GM23338 (cell line): ENCODE measurements at places on chromosomes 3 and 15. TPM values are rescaled to one million over a fixed set of nuclear protein-coding genes. Genes with fewer than 3 reads are reported as not detected.
A peak's percentile ranks its signal among the peaks of the same experiment; 100 is the strongest.

GRCh38 chr3:177553012-177553411 lies 355.7 kb upstream of the TBL1XR1 start:
- no peak for DNase-seq

GRCh38 chr3:9377981-9378380 lies 15.1 kb downstream of the THUMPD3 start:
- no peak for DNase-seq

GRCh38 chr3:149541091-149541491 lies 66.6 kb downstream of the TM4SF4 start:
- DNase-seq: no peak

GRCh38 chr3:142106548-142106947 lies 42.8 kb downstream of the TFDP2 start:
- DNase-seq: no peak

DNA sequence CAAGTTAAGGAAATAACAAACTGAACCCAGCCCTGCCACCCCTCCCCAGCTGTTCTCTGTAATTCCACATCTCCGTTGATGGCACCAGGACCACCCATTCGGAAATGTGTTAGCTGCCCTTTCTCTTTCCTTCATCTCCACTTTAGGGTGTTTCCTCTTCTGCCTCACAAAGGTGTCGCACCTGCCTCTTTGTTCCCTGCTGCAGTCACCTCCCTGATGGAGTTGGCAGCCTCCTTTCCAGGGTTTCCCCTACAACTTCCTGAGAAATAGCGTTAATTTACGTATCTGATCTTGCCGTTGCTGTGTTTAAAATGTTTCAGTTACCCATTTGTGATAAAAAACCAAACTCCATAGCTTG lies 57.3 kb downstream of the GPR171 start:
- peak; percentile 67 for DNase-seq

DNA sequence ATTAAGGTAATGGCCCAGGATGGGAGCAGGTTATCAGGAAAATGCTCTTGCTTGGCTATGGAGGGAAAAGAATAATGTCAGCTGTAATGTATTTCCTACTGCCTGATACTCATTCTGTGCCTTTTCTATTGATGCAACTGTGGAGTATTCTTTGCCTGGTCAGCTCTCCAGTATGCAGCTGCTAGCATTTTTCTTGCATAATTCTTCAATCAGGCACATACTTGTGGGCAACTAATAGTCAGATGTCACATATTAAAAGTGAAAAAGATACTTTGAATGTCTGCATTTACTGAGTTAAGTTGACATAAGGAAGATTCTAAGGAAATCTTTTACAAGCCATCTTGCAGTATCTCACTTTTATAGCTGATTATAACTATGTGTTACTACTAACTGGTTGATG lies 29.5 kb downstream of the CD80 start:
- DNase-seq: no peak

GRCh38 chr3:3081381-3082233 lies 28.6 kb downstream of the IL5RA start:
- no peak for DNase-seq

- no peak for DNase-seq
These were observed 32.6 kb upstream of the ITGA11 start for GRCh38 chr15:68464448-68465090.

DNA sequence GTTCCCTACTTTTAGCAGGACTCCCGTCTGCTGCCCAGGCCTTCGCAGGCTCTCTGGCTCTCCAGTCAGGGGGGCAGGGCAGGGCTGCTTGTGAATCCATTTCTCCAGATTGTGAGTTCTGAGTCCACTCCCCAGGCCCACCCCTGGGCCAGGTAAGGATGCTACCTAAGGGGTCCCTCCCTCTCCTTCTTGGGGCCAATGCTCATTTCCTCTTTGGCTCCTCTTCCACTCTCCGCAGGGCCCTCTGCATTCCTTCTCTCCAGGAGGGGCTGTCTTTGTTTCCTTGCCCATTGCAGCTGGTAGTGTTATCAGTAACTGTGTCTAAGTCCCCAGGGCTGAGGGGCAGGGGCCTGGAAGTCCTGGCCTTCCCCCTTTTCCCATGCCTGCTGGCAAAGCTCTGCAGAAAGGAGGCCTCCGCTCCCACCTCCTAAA lies 13.0 kb upstream of the CACNA2D2 start:
- DNase-seq: peak; percentile 84

GRCh38 chr15:49979705-49980382 lies 139.2 kb downstream of the ATP8B4 start:
- DNase-seq: no peak

DNA sequence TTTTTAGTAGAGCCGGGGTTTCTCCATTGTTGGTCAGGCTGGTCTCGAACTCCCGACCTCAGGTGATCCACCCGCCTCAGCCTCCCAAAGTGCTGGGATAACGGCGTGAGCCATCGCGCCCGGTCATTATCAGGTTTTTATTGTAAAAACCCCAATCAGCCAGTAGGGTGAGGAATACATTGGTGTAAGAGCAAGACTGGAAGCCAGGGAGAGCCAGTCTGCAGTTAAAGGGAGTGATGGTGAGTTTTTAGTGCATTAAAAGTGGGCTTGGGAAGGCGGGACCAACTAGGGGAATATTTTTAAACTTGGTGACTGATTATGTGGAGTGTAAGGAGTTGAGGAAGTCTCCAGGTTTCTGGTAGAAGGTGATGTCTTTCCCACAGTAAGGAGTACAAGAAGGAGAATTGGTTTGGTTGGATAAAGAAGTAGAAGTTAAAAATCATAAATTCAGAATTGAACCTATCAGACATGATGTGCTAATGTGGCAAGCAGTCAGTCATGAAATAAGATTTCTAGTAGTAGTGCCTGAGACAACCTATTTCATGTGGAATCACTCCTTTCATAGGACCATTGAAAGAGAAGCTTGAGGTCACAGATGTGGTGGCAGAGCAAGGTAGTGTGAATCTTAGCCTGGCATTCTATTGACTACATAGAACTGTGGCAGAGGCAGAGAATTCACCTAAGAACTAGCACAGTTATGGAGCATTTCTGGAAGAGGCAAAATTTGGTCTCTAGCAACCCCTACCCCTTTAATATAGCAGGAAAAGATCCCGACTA lies 2.4 kb upstream of the DCBLD2 start:
- DNase-seq: peak; percentile 56

- DNase-seq: no peak
These were observed 239.8 kb downstream of the STAG1 start for GRCh38 chr3:136512381-136512780.

GRCh38 chr3:98013411-98014267 lies 21.5 kb downstream of the GABRR3 start:
- DNase-seq: no peak

- DNase-seq: no peak
These were observed 246.7 kb downstream of the MCTP2 start for GRCh38 chr15:94477913-94478553.

GRCh38 chr3:152176241-152176640 lies 92.5 kb upstream of the MBNL1 start:
- no peak for DNase-seq

DNA sequence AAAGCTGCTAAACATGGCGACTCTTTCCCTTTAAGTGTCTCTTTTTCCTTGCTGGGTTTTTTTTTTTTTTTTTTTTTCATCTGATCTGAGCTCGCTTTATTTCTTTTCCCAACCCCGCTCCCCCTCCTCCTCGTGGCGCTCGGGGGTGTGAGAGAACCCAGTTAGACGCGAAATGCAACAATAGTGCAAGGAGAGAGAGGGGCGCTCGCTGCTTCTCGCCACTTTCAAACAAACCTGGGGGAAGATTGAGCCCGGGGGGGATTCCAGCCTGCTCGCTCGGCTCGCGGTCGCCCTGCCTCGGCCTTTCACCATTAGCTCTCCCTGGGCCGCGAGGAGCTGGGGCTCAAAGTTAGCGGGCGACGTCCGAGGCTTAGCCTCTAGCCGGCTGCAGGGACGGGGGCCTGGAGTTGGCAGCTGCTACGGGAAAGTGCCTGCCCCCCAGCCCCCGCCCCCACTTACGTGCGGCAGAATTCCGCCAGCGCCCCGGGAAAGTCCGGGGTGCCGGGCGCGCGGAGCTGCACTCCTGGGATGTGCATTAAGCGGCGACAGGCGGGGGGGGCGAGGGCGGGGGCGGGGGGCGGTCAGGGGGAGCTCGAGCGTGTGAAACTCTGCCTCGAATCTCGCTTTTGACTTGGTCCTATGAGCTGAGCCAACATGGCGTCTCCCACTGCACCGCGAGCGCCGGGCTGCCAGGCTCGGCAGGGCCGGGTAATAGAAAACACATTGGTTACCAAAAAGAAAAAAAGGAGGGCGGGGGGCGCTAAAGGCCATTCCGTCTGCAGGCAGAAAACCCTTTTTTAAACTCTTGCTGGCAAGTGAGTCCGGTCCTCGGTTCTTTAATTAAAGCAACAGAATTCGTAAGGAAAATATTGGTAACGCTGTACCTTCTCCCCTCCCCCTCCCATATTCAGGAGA lies 10.4 kb downstream of the NR2F2 start:
- peak; percentile 82 for DNase-seq

DNA sequence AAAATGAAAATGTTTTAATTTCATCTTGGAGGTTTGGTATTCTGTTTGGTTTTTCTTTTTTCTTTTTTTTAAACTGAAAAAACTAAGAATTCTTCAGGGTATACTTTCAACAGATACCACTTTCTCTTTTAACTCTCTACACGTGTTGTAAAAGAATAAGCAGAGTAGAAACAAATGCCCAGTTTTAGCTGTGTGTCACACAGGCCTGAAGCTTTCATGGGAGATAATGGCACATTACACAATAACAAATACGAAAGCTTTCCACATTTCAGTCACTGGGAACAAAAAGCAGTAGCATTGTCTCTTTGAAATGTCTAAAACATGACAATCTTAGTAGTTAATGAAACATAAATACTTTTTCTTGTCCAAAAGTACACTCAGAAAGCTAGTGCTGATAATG lies 818.5 kb downstream of the TBL1XR1 start:
- no peak for DNase-seq

GRCh38 chr3:45060165-45060892 lies 34.2 kb downstream of the CLEC3B start:
- peak; percentile 32 for DNase-seq

GRCh38 chr3:185929192-185930151 lies 8.3 kb downstream of the TRA2B start:
- no peak for DNase-seq

DNA sequence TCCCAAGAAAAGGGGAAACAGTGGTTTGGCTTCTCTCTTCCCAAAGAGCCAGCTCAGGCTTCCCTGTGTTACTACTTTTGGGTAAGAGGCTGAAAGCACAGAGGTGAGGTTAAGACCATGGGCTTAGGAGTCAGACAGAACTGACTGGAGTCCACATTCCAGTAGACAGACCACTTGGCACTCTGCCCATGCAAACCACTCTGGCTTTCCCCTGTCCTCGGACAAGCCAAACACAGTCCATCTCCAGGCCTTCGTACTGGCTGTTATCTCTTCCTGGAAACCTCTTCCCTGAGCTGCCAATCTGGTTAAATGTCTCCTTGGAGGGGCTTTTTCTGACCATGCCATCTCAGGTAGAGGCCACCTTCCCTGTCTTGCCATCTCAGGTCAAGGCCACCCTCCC lies 53.1 kb upstream of the FAM3D start:
- DNase-seq: no peak

The NDN gene
- total RNA-seq: 91.6 and 98.1 TPM in 2 replicates

The UBAP1L gene
- 1.4 and 1.5 TPM in 2 replicates for total RNA-seq

The FRMD5 gene
- total RNA-seq: 10.1 and 17.3 TPM in 2 replicates

The SLC25A38 gene
- 35.9 and 61.9 TPM in 2 replicates for total RNA-seq

The RAB11A gene
- 239 and 251 TPM in 2 replicates for total RNA-seq

The NPAP1 gene
- 0.24 and 0.47 TPM in 2 replicates for total RNA-seq

The CTXN2 gene
- not detected in 2 replicates for total RNA-seq

The CCDC54 gene
- not detected in 2 replicates for total RNA-seq

The SERPINI1 gene
- 9.2 and 13.5 TPM in 2 replicates for total RNA-seq

The KLF15 gene
- 14.0 and 19.8 TPM in 2 replicates for total RNA-seq

The DYNC1LI1 gene
- total RNA-seq: 45.1 and 52.9 TPM in 2 replicates
